GM20000 (cell line): ENCODE measurements at places on chromosomes 4 and X.

DNA sequence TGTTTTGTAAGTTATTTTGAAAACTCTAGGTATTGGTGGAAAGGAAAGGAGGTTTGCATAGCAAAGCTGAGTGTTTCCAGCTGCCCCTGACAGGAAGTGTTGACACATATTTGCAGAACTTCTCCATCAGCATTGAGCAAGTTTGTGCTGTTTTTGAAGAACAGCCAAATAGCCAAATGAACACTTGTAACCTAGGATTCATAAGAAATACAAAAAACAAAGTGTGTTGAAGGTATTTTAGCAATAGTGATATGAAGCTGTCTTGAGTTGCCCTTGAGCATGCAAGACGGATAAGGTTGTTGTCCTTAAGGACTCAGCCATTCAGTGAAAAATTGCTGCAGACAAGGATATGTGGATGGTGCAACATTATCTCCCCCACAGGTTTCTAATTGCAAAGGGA is 68.3 kb upstream of the PGM2 start:
- no peak for DNase-seq

DNA sequence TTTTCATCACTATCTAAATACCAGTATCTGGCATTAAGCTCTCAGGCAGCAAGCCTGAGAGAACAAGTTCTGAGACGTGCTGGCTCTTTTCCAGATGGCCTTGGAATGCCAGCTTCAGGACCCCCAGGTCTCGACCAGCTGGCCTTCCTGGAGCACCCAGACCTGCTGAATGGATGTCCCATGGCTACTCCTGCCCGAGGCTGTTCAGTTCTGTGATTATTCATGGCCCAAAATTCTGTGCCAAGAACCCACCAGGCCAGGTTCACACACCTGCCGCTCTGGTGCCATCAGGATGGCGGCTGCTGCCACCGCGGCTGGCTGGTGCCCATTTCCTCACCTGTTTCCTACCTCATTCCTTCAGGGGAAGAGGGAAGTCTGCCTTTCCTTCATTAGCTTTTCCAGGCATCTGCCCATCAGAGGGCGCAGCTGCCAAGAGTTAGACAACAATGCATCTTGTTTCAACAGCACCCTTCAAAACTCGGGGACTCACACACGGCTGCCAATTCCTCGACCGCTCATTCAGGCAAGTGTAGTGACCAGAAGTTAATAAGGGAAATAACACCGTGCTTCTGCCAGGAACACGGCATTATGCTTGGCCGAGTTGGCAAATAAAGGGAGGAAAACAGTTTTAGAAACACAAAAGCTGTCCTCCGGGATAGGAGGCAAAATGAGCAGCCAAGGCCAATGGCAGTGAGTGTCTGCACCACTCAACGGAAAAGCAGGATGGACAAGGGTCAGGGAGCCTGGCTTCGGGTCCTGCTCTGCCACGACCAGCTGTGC is 173.8 kb downstream of the NSUN7 start:
- no peak for DNase-seq

GRCh38 chr4:159360549-159360948 is 257.7 kb downstream of the RAPGEF2 start:
- DNase-seq, result no peak

DNA sequence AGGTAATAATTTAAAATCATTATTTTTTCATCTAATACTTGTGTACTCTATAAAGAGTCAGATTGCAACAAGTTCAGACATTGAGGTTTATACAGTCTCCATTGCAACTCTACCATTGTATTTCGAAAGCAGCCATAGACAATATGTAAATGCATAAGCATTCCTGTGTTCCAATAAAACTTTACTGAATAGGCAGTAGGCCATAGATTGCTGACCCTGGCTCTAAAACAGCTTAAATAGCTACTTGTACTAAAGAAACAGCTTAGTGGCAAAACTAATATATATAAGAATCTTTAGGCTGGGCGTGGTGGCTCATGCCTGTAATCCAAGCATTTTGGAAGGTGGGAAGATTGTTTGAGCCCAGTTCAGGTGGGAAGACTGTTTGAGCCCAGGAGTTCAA is 115.3 kb downstream of the PRSS12 start:
- DNase-seq, result no peak

- DNase-seq, result no peak
Measured at GRCh38 chr4:124151031-124151430, 561.5 kb downstream of the ANKRD50 start.
